ENCODE measurements at places on chromosomes 12 and 14. TPM values are rescaled to one million over a fixed set of nuclear protein-coding genes. Genes with fewer than 3 reads are reported as not detected.

- peak; percentile 20 for DNase-seq
- no peak overlapping the region for H3K4me3 ChIP-seq
- H3K4me1 ChIP-seq = no peaks in the 10 kb centered on the region
- no peaks in the 10 kb centered on the region for H3K27me3 ChIP-seq
Measured at GRCh38 chr12:31008961-31009840, 64.5 kb upstream of the DDX11 start.

DNA sequence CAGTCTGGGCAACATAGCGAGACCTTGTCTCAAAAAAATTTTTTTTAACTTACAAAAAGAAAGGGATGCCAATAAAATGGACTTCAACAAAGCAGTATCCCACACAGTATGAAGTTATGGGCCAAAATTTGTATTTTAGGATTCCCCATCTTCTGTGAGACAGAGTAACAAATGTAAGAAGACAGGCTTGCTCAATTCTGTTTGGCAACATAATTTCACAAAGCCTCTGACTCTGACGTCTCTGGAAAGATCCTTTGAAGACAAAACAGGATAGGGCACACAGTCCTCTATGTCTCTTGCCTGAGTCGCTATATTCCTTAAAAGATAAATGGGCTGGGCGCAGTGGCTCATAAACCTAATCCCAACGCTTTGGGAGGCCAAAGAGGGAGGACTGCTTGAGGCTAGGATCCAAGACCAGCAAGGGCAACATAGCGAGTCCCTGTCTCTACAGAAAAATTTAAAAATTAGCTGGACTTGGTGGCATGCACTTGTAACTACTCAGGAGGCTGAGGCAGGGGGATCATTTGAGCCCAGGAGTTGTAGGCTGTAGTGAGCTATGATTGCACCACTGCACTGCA lies 1.1 kb upstream of the HOMEZ start:
- no peaks in the 10 kb centered on the region for H3K27me3 ChIP-seq
- peak overlapping the region; percentile 89 for H3K27ac ChIP-seq
- H3K4me1 ChIP-seq = peaks cover 24% of the 10 kb centered on the region
- H3K36me3 ChIP-seq = no peaks in the 10 kb centered on the region

TAPBPL gene
- total RNA-seq = 32.4 TPM

FAM90A1 gene
- total RNA-seq = 0.47 TPM

- peaks cover 73% of the 10 kb centered on the region for H3K4me1 ChIP-seq
- no peaks in the 10 kb centered on the region for H3K36me3 ChIP-seq
- H3K27ac ChIP-seq = peak overlapping the region; percentile 94
- H3K27me3 ChIP-seq = no peaks in the 10 kb centered on the region
Measured at GRCh38 chr14:77046721-77047120, 18.2 kb upstream of the IRF2BPL start.

DNA sequence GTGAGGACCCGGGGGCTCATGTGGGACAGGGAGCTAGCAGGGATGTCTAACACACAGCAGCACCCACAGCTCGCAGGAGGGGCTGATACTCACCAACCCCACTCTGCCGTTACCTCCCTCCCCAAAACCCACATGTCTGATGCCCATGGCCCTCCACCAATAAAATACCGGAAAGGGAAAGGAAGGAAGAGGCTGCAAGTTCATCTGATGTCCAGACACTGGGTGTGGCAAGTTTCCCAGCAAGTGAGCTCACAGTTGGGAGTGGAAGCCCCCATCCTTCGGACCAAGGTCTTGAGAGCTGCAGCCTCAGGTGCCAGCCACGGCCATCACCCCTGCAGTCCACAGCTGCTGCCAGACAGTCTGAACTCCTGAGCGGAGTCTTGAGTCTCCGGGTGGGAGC lies 39.3 kb upstream of the DIO3 start:
- no peaks in the 10 kb centered on the region for H3K36me3 ChIP-seq
- no peak overlapping the region for H3K27ac ChIP-seq
- no peak overlapping the region for H3K4me3 ChIP-seq
- DNase-seq = no peak

DNA sequence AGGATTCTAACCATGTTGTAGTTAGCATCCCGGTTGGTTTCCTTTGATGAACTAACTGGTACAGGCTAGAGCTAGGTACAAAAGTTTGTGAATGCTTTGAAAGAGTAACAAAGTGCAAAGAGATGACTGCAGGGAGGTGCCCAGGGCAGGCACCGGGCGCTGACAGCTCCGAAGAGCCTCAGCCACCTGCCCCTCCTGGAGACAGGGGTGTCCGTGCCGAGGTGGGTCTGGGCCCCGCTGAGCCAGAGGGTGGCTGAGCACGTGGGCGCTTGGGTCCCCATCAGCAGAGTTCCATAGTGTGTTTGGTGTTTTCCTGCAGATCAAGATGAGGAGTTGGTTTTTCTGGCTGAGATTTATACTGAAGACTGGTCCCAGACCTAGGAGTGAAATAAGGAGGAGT lies 19.9 kb downstream of the PRKAB1 start:
- no peak overlapping the region for H3K27ac ChIP-seq
- peaks cover 21% of the 10 kb centered on the region for H3K4me1 ChIP-seq
- DNase-seq = no peak
- H3K4me3 ChIP-seq = no peak overlapping the region
- no peaks in the 10 kb centered on the region for H3K36me3 ChIP-seq

- H3K36me3 ChIP-seq = no peaks in the 10 kb centered on the region
- no peaks in the 10 kb centered on the region for H3K27me3 ChIP-seq
- DNase-seq = no peak
- no peaks in the 10 kb centered on the region for H3K4me1 ChIP-seq
Measured at GRCh38 chr12:70317781-70318180, 48.3 kb upstream of the KCNMB4 start.
